ENCODE measurements at places on chromosomes 4 and X.

DNA sequence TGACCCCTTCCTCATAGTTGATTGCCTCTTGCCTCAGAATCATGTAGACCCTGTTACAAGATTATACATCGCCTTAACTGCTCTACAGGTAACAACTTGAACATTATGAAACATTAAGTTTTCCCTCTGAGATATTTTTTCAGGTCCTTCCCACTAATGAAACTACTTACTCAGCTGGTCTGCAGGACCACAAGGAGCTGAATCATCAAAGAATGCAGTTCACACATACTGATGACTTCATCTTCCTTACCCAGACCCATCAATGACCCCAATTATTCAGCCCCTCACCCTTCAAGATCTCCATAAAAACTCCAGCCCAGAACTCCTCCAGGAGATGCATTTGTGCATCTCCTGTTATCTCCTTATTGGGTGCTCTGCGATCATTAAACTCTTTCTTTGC, 720.9 kb downstream of the RAPGEF2 start:
- no peak for DNase-seq

GRCh38 chr4:150591406-150591805, 9.5 kb downstream of the MAB21L2 start:
- DNase-seq, result no peak

- no peak for DNase-seq
Measured at GRCh38 chrX:69307756-69308155, 142.5 kb upstream of the PJA1 start.

DNA sequence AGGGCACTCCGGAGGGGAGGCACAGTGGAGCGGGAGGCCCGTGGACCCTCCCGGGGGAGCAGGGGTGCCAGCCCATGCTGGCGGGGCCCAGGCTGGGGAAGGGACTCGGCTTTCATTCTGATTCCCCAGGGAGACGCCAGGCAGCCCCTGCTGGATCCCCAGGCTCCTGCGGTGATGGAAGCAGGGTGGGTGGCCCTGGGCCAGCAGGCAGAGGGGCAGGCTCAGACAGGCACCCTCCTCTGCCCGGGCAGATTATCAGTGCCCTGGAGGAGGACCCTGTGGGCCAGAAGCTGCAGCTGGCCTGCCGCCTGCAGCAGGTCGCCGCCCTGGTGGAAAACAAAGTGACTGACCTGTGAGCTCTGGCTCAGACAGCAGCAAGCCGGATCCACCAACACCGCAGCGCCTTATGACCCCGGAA, 2.1 kb upstream of the SRPK3 start:
- no peak for DNase-seq

- no peak for DNase-seq
Measured at GRCh38 chrX:125150231-125150630, 169.4 kb upstream of the TEX13C start.

DNA sequence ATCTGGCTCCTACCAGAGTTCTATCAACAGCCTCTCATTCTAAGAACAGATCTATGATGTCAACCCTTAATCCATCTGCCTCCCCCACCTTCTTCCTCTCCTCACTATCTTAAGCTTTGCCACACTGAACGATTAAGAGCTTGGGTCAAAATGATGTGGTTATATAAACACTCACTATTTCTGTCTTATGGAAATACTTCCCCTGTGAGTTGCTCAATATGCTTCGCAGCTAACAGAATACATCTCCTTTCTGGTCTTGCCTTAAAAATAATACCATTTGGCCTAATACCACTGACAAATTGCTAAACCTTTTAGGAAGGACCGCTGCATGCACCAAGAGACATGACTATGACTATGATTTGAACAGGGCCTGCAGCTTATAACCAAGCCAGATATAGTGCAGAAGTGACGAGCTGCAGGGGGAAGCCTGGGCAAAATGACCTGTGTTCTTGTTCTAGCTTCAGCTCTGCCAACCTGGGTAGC, 130.9 kb downstream of the RNF150 start:
- no peak for DNase-seq

- DNase-seq, result no peak
Measured at GRCh38 chr4:73520821-73521220, 39.3 kb downstream of the AFM start.
